ENCODE measurements at places on chromosomes 13 and 19.
A peak's percentile ranks its signal among the peaks of the same experiment; 100 is the strongest.

- DNase-seq = no peak
These were observed 153.6 kb upstream of the TMTC4 start for GRCh38 chr13:100828226-100828625.

DNA sequence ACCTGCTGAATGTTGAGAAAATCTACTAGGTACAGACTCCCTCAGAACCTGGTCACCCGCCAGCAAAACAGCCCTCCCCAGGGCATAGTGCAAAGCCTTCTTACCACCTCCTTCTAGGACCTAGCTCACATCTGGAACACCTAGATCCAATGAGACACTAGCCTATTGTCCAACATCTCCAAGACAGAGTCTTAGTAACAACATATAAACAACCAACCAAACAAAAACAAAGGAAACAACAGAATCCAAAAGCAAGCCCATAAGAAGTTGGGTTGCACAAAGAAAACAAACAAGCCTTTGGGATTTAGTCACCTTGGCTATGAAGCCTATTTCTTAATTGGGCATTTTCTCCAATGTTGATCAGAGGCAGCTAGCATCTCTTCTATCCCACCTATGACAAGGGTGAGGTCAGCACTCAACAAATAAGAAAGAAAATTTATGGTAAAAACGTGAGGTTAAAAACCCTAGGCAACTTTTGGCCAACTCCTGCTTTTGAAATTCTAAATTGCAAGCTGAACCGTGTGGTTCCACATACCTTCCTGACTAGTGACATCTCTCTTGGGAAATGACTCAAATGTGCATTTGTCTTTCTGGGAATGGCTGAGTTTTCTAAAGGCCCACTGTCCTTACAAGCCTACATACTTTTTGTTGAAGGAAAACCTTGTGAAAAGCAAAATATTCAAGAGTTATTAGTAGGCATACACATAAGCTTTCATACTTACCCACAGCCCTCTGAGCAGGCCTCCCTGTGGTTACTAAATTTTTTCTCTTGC is 66.7 kb downstream of the FAM216B start:
- no peak for DNase-seq

DNA sequence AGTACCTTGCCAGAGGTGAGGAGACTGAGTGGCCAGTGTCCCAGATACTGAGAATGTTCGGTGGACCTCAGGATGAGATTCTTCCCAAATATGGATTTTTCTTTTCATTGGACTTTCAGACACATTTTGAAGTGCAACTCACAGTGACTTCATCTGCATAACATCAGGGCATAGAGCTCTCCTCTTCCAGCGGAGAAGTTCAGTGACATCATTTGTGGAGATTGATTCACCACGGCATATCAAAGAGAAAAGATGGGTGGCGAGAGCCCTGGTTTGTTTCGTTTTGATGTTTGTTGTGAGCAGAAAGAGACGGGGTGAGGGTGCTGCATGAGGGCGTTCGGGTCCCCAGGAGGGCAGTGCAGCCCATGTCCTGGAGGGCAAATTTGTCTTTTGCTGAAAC is 120.1 kb upstream of the GPR12 start:
- DNase-seq = no peak

- DNase-seq = no peak
These were observed 8.3 kb downstream of the ZNF837 start for GRCh38 chr19:58372311-58373133.

DNA sequence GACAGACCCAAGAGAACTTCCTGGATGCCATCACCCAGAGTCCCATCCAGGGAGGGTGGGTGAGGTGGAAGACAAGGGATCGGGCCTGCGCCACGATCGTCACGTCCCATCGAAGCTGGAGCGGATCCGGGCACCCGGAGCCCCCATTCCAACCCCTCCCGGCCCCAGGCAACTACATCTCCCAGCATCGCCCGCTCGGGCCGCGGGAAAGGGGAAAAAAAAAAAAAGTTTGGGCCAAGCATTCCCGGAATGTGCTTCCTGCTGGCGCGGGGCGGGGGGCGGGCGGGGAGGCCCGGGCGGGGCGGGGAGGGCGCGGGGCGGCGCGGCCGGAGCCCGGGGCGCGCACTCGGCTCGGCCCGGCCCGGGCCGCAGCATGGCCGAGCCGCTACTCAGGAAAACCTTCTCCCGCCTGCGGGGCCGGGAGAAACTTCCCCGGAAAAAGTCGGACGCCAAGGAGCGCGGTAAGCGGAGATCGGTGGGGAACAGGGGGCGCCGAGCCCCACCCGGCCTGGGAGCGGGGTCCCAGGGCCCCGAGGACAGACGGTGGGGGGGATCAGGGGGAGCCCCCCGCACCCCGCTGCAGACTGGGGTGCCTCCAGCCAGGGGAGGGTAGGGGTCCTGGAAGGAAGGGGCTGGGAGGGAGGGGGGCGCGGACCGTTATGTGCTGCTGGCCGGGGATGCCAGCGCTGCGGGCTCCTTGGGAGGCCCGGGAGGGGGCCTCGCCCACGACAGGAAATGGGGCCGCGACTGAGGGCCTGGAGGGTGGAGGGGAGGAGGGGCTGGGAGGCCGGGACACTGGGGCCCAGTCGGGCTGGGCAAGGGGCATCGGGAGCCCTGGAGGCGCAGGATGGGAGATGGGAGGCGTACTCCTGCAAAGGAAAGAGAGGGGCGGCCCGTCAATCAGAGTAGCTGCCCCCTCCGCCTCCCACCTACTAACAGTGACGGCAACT is at the start of gene SYDE1:
SYDE1 (plus strand) TSS at position 341 of the 950 bp plus-strand sequence; CDS start at position 374, 33 bp downstream.
- DNase-seq = peak; percentile 24

GRCh38 chr19:30449078-30449590 is 77.0 kb downstream of the ZNF536 start:
- no peak for DNase-seq

DNA sequence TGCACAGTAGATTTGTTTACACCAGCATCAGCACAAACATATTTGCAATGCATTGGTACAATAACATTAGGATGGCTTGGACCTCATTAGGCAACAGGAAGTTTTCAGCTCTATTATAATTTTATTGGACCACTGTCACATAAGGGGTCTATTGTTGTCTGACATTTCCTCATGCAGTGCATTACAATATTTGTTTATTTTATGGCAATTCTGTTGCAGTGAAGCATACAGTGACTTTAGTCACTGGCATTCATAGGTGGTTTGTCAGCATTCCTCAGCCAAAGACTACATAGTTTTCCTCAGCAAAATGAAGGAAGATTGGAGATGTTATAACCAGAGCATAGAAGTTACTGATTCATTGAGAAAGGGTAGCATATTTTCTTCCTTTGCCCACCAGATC is 1732.9 kb downstream of the PCDH9 start:
- no peak for DNase-seq

Data from thymus (tissue), 14 donors.